ENCODE measurements at places on chromosomes 2 and 18.

DNA sequence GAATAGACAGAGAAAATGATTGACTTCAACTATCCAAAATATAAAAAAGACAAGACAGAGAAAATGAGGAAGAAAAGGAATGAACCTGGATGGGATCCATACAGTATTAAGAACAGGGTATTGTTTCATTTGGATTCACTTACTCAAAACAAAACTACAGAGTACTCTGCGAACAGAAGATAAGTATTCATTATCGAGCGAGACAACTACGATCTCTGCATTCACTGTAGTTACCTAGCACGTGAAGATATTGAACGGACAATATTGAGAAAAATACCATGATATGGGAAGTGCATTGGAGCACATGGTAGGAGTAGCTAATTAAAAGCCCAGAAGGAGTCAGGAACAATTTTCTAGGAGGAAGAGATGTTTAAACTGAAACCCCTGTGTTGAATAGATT lies 1.0 kb upstream of the ORC2 start:
- no peak for DNase-seq

DNA sequence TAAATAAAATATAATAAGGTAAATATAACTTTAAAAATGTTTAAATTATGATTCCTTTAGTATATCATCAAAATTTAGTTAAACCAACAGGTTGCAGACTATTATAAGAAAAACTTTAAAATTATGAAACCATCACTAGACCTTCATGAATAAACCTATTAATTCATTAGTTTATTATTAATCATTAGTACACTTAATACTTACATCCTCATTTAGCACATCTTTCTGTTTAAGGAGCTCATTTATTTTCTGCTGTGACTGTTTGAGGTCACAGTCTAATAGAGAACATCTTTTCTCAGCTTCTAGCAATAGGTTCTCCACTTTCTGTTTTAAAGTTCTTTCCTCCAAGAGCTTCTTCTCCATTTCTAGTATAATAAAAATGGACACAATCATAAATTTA lies 52.8 kb downstream of the SLC66A3 start:
- DNase-seq = no peak

- DNase-seq = no peak
These were observed 450 bp downstream of the KCNH7 start for GRCh38 chr2:162838136-162838497.

DNA sequence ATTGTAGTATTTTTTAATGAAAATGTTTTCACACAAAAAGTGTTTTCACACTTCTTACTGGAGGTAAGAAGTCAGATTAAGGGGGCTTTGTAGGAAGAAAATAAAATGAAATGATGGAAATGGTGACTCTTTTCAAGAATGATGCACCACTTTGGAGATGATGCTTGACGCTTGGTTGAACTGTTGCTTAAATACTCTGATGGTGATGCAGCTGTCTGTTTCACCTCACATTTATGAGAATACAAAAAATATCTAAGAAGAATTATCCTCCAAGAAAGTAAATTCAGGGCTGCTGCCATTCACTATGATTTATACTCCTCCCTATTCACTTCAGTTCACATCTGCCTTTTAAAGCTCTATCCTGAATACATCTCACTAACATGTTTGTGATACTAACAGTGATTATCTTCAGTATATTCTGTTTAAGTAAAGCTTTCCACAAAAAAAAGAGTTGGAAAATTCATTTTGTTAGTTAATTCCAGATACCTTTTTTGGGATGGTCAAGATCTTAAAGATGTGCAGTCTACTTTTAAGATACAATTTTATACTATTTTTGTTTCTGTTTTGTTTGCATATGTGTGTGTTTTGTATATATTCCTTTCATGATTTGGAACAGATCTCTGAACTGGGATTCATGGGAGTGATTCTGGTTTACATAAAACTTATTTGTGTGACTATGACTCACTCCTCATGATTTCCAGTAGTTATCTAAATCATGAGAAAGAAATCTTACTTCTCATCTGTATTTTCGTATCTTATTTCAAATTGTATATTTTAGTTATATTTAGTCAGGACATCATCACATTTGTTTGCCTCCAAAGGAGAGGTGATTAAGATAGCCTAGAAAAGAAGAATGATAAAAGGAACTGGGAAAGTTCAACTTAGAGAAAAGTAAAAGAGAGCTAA lies 53.1 kb downstream of the SLC39A10 start:
- DNase-seq = no peak

GRCh38 chr18:22399949-22400348 lies 17.8 kb downstream of the CTAGE1 start:
- DNase-seq = no peak

DNA sequence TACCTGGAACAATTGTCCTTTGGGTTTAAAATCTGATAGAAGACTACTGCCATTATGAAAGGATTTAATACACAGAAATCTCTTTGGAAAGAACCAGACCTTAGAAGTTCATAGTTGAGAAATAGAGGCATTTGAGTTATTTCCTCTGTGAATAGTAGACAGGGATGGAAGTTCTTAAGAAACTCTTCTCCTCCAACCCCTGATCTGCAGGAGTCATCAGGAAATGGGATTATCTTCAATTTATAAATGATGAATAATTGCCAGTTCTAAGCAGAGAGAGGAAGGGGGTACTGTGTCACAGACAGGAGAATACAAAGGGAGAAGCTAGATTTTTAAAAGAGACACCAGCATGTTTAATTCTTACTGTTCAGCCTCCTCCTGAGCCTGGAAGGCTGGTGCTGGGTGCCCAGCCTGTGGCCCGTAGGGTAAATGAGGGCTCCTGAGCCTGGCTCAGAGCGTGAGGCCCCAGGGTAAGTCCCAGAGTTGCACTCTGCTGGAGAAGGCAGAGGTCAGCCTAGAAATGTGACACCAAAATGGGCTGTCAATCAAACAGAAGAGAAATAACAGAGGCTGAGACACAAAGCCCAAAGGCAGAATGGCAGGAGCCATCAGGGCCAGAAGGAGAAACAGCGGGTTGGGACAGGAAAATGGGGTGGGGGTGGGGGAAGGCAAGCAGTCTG lies 58.2 kb upstream of the PKDCC start:
- DNase-seq = no peak

GRCh38 chr2:64952511-64953482 lies 36.4 kb upstream of the SLC1A4 start:
- DNase-seq = no peak

- no peak for DNase-seq
These were observed 315.8 kb upstream of the EPAS1 start for GRCh38 chr2:45981384-45981930.

DNA sequence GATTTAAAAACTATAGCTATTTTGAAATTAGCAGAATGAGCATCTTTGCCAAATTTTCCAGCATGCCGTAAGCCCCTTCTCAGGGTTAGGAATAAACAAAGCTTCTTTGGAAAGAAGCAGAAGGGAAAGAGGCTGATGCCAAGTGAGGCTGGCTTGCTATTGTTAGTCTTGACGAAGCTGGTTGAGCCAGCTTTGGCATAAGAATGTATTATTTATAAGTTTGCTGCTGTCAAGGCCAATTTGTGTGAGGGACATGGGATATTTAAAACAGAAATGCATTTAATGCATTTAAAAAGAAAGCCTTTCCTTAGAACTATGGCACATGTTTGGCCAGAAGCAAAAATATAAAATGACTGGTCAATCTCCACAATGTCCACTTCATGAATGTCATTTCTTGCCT lies 52.5 kb upstream of the TTN start:
- no peak for DNase-seq

DNA sequence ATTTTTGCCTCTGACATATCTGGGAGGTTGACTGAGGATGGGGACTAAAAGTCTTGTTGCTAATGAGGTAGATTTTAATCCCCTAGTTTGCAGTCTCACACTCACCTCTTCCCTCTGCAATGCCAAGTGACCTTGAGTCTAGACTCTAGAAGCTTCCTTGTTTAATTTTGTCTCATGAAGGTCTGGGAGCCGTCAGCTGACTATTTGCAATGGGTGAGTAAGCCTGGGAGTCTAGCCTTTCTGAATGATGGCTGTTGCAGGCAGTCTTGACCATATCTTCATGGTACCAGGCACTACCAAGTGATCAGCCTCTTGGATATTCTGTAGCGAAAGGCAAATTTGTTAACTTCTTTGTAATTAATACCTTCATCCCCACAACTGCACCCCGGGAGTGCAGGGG lies 61.2 kb downstream of the ARHGAP15 start:
- no peak for DNase-seq

DNA sequence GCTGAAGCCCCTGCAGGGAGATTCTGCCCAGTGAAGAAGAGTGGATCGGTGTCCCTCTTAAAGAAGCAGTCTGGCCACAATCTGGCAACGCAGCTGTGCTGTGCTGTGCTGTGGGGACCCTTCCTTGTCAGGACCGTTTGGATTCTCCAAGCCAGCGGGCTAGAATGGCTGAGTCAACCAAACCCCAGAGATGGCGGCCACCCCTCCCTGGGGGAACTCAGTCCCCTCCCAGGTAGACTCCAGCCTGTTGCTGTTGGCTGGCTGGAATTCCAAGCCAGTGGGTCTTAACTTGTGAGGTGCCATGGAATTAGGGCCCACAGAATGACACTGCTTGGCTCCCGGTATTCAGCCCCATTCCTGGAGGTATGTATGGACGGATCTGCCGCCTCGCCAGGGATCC lies 62.3 kb downstream of the MMADHC start:
- no peak for DNase-seq

DNA sequence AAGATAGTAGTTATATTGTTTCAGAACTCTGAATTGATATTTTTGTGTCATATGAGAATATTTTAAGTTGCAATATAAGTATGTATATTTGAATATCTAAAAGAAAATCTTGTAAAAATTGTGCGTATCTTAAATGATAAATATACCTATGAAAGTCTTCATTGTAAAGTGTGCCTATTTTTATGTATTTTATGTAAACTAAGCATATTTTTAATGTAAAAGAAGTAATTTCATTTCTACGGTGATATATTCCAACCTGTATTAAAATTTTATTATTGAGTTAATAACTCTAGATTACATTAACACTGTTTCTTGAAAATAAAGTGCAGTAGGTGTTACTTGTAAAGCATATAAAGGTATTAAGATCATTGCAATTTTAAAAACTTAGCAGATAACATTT lies 233.4 kb downstream of the PHLPP1 start:
- DNase-seq = no peak

DNA sequence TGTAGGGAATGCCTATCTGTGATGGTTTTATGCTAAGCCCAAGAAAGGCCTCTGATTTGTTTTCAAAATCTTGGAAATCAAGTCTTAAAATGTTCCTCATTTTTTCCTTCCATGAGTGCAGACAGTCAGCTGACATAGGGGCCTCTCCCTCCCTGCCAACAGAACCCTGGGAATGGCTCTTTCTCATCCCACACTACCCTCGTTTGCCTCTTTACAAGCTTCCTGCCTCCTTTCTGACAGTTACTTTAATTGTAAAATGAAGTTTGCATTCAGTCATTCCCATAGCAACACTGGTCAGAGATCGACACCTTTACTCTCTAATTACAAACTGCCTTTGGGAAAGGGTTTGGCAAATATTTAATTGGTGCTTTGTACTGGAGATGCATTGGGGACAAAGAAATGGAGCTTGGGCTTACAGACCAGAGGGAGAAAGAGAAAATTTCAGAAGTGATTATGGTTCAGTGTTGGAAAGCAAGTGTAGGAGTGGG lies 25.4 kb downstream of the KIF5C start:
- DNase-seq = no peak

- no peak for DNase-seq
These were observed 108.8 kb upstream of the HAAO start for GRCh38 chr2:42901076-42901640.

DNA sequence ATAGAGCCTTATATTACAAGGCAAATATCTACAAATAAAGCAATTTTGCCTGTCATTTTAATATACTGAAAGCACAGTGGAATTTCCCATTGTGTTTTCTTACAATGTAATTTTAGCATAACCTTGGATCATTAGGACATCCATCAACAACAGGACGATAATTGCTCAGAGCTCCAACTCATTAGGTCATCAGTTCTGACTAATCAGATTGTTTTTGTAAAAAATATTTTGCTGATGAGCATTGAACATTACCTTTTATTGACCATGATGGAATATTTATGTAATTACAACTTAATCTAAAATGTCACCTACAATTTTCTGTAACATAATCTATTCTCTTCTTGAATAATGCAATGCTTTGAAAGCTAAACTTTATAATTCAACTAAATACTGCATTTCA lies 215.3 kb upstream of the DSEL start:
- no peak for DNase-seq

DNA sequence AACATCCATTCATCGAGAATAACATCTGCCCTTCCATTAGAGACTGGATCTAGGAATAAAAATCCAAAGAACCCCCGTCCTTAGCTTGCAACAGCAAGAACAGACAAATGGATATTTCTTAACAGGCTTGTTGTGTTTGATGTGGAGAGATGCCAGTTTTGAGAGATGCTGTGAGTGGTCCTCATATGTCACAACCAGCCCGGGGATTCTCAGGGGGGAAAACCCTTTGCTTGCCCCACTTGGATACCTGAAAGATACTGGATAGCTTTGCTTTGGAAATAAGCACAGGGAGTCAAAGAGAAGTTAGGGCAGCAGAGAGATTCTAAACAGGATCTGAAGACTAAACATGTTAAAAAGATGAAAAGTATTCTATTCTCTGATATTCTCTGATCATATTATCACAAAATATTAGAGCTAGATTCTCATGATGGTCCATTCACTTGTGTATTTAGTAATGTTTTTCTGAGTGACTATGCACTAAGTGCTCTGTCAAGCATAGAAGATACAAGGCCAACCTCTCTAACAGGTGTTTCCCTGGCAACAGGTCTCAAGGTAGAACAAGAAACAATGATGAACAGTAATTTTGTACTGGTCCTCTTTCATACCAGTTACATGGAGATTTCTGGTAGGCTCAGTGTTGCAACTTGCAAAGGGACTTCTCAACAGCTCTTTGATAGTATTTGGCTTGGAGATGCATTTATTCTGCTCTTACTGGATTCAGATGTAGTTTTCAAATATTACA lies 348.2 kb downstream of the MYCN start:
- DNase-seq = no peak

DNA sequence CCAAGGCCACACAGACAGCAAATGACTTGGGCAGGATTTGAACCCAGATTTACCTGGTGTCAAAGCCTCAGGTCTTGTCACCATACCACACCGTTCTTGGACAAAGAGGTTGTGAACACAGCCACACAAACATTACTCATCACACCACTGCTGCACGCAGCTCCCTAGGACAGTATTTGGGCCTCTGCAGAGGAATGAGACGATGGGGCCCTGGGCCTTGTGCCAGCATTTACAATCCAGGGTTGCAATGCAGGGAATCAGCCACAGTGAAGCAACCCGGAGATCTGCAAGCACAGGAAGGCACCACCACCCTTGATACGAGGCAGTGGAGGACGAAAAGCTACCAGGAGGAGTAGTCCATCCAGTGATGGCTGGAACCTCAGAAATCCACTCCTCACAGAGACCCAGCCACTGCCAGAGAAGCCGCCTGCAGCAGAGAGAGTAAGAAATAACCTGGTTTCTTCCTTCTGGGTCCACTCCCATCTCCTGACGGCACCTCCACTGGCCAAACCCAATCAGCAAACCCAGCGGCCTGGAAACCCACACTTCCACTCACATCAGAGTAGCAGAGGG lies 3.7 kb upstream of the MTCL1 start:
- DNase-seq = no peak

DNA sequence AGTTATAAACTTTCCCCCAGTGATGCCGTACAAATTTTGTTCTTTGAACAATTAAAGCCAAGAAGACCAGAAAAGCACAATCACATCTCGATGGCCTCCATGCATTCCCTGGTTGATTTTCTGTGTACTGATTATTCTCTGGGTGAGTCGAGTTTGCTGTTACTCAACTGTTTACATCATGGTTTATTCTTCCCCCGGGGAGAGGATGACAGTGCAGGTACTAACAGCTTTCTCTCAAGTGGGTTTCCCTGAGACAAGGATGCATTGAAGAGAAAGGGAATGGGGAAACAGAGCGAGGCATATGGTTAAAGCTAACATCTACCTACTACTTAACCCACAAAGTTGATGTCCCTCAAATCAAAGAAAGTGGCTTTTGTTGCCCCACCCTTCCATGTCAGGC lies 410.8 kb upstream of the FANCL start:
- no peak for DNase-seq

All from left renal pelvis (tissue), 4 donors.